ENCODE measurements at places on chromosomes 1 and 21.

DNA sequence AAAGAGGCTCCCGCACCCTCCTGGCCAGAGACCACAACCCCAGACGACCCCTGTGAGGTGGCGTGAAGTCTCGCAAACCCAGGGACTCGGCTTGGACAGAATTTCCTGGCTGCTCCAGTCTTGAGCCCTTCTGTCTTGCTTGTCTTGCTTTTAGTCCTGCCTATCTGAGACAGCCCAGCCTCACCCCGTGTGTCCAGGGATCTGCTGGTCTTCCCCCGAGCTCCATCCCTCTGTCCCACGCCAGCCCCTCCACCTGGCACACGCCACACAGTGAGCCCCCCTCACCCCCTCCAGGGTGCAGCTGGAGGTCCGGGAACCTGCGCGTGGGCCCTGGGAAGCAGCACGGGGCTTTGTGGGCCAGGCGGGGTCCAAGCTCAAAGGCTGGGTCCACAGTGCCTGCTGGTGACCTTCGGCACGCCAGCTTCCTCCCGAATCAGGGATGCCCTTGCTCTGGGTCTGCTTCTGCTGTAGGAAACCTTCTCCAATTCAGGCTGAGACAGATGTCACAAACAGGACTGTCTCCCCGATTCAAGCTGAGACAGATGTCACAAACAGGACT, 97.1 kb downstream of the SIK1 start:
- DNase-seq, result no peak

DNA sequence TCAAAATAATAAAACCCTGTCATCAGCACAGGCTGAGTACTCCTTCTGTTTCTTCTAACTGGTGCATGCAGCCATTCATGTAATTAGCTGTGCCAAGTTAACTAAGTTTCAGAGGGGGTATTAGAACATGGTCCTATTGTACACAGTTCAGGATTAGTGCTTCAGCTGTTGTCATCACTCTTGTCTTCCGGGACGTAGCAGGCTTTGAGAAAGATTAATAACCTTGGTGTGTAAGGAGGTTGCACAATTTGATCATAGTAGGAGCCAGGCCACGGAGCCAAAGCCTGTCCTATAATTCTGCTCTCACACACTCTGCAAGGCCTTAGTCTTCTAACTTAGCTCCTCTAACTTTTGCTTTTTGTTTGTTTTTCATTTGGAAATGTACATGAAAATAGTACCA, 44.7 kb downstream of the PTGFRN start:
- no peak for DNase-seq

GRCh38 chr1:116254776-116255175, 118.3 kb upstream of the ATP1A1 start:
- DNase-seq, result no peak

- no peak for DNase-seq
These were observed 96.6 kb upstream of the IPO9 start for GRCh38 chr1:201732351-201732750.

- DNase-seq, result no peak
These were observed 12.8 kb upstream of the CTSS start for GRCh38 chr1:150778409-150778808.

- DNase-seq, result no peak
These were observed 77.5 kb upstream of the TTC34 start for GRCh38 chr1:2879026-2879425.

DNA sequence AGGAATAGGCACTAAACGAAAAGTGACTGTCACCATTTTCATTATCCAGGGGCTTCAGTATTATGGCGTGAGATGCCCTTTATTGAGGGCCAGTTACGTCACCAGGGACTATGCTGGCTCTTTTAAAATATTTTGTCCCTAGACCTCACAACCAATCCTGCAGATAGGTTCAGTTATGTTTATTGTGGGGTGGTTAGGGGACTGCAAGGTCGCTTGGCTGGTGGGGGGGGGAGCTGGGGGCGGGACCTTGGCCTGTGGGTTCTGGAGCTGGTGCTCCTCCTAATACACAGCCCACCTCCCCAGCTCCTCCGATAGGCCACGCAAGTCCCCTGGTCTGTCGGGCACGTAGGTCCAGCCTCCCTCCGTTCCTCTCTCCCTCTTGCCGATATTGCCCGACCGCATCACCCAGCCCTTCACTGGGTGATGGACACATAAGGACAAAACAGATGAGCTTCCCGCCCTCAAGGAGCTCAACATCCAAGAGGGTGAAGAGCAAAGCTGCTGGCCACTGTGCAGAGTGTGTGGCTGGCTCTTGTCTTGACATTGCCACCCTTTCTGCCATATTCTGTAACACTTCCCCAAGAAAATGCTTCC, 271.8 kb downstream of the MATN1 start:
- no peak for DNase-seq
